ENCODE measurements at places on chromosomes 12 and 14. TPM values are rescaled to one million over a fixed set of nuclear protein-coding genes. Genes with fewer than 3 reads are reported as not detected.

Gene AICDA
- not detected for total RNA-seq

Gene NUBPL
- total RNA-seq, result 14.9 TPM

Gene DLGAP5
- total RNA-seq, result 97.4 TPM

Gene CCDC175
- total RNA-seq, result not detected

Gene POTEM
- not detected for total RNA-seq

Gene PZP
- total RNA-seq, result not detected

Gene TMEM253
- total RNA-seq, result not detected

Gene RD3L
- not detected for total RNA-seq

Gene TRHDE
- not detected for total RNA-seq

Gene SMARCD1
- total RNA-seq, result 76.6 TPM

Gene SLC25A47
- total RNA-seq, result not detected

Gene CCDC184
- total RNA-seq, result 0.25 TPM

Gene DEPDC4
- total RNA-seq, result 4.2 TPM

Gene SPX
- 0.61 TPM for total RNA-seq

Gene ORMDL2
- total RNA-seq, result 29.4 TPM

Gene TOMM20L
- total RNA-seq, result not detected

Gene SIX1
- total RNA-seq, result not detected

Gene NRIP2
- total RNA-seq, result not detected

Gene NKX2-8
- not detected for total RNA-seq

Gene TPH2
- total RNA-seq, result not detected

Gene RNASE9
- not detected for total RNA-seq

Gene ZDHHC22
- not detected for total RNA-seq

All from activated CD4-positive, alpha-beta T cell treated with anti-CD3 and anti-CD28 coated beads for 36 hours (primary cell).